Neuronal stem cell (in vitro differentiated cells): ENCODE measurements at places on chromosomes 11 and 22.

DNA sequence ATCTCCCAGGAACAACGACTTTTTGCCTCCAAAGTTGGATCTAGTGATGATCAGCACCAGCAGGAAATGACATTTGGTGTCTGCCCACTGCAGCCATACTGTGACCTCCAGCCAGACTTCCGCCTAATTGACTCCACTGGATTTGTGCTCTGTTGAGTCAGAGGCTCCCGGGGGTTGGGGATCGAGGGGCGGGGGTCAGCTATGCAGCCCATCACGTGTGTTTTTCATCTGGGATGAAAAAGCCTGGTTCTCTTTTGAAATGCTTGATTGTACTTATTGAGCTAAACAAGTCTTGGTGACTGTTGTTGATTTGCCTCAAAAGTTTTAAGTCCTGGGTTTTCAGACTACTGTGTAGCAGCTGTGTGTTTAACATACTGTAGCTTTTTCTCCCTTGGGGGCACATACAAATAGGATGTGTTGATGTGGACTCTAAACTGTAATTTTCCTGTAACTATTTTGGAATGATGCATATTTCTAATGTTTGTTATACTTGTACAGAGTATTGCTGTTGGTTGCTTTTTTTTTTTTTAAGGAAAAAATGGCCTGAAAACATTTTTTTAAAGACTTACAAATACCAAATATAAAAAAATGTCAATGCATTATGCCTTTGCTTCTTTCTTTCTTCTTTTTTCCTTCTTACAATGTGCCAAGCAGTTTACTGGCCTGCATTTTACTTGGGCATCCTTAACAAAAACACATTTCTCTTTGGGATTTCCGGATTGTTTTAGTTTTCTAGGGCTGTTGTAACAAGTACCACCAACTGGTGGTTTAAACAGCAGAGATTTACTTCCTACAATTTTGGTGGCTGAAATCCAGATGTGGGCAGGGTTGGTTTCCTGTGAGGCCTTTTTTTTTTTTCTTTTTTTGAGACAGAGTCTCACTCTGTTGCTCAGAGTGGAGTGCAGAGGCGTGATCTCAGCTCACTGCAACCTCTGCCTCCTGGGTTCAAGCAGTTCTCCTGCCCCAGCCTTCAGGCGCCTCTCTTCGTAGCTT, 46.1 kb upstream of the OR4B1 start:
- no peak for DNase-seq

DNA sequence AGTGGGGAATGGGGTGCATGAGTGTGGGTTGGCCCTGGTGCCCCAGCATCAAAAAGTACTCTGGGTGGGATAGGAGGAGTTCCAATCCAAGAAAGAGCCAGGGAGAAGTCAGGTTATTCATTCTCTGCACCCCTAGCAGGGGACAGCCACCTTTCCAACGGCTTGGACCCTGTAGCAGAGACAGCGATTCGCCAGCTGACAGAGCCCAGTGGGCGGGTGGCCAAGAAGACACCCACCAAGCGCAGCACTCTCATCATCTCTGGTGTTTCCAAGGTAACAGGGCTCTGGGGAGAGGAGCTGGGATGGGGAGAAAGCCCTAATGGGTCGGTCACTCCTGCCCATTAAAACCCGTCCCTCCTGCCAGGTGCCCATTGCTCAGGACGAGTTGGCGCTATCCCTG, 6.6 kb downstream of the C2CD2L start:
- no peak for DNase-seq

GRCh38 chr11:123145220-123145619, 49.8 kb downstream of the CLMP start:
- no peak for DNase-seq

- no peak for DNase-seq
These were observed 381.3 kb downstream of the CTTN start for GRCh38 chr11:70779433-70780245.

GRCh38 chr11:68251765-68252164, 20.0 kb downstream of the C11orf24 start:
- no peak for DNase-seq

DNA sequence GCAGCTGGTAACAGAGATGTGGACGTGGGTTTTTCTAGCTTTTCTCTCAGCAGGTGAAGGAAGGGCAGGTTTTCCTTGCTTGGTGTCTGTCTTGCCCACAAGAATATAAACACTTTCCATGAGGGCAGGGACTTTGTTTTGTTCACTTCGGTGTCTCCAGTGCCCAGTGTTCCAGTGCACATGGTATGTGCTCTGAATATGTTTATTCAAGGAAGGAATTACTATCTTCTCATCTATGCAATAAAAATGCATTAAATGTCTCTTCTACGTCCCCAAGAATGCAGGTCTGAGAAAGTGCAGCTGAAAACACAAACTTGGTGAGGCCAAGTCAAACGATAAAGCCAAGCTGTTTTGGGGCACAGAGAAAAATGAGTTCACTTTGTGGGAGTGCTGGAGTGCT, 56.3 kb upstream of the PLET1 start:
- no peak for DNase-seq
